ENCODE measurements at places on chromosomes 2 and 18.

- no peak for DNase-seq
Observed at GRCh38 chr18:36241831-36242230, 54.5 kb downstream of the MOCOS start.

DNA sequence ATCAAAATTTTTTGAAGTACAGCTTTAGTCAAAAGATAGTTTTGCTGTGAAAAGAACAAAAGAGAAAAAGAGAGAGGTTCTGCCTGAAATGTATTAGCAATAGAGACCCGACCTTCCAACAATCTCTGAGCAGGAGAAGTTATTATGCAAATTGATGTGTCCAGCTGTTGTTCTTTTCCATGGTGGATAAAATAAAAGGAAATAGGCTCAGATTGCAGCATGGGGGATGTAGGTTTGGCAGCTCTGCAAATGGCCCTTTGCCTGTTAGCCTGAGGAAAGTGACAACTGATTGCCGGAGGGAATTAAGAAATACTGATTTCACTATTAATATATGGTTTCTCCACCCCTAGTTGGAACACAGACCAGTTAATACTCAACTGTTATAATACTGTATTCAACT lies 1283.2 kb upstream of the NXPH2 start:
- no peak for DNase-seq

DNA sequence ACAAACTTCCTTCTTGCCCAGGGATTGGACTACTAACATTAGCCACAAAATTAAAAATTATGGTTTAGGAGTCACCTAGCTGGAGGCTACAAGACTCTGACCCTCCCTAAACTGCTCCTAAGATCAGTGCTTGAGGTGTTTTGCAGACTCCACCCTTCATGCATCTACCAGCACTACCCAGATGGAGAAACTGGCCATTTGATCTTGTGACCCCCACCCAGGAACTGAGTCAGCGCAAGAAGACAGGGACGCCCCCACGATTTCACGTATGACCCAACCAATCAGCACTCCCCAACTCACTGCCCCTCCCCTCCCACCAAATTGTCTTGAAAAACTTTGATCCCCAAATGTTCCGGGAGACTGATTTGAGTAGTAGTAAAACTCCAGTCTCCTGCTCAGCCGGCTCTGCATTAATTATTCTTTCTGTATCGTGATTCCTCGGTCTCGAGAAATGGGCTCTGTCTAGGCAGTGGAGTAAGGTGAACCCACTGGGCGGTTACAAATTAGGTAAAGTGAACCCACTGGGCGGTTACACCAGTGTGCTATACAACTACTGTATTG lies 40.1 kb upstream of the CCDC88A start:
- no peak for DNase-seq

DNA sequence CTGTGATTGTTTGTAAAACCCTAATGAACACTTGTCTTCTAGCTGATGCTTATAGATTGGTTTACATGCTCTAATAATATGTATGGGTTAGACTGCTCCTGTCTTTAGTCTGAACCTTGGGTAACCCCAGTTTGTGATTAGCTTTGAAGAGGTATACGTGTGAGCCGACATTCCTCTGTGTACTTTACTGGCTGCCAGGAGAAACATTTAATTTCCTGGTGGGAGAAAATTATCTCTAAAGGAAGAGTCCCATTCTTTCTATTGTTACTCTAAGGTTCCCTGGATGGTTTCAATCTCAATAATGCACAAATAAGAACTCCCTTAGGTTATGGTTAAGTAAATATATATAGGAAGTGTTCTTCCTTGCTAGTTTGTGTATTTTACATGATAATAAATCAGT lies 143.6 kb upstream of the ZSWIM2 start:
- no peak for DNase-seq

- no peak for DNase-seq
Observed at GRCh38 chr2:221874444-221874843, 302.3 kb upstream of the EPHA4 start.

GRCh38 chr18:61841706-61842105 lies 51.1 kb downstream of the RNF152 start:
- no peak for DNase-seq

GRCh38 chr18:4106407-4107033 lies 348.6 kb downstream of the DLGAP1 start:
- DNase-seq, result peak; percentile 4

DNA sequence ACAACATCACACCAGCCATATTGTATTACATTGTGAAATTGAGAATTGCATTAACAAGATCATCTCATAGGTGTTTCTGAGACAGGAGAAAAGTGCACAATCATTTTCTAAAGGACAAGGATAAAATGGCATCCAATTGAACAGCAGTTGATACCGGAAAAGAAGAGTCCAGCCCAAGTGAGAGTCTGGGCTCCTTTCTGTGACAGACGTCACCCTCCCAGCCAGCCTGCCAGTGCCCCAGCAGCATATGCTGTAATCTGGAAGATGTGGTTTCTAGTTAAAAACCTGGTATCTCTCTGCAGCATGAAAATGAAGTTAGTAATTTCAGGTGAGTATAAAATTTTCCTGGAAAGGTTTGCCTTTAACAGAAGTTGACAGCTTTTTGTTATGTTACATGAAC lies 1531.7 kb upstream of the PIK3C3 start:
- DNase-seq, result no peak

DNA sequence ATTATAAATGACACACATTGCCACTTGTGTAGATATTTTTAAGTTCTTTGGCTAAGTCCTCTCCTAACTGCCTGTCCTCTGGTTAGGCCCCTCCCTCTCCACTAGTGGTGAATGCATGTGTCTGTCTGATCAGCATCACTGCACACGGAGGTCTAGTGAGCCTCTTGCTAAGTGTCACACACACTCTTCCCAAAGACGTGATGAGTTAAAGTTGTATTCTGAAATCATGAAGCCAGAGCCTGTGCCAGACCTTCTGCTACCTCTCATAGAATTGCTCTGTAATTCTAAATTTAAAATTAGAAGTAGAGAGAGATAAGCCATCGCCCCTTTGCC lies 41.3 kb downstream of the RALB start:
- no peak for DNase-seq

DNA sequence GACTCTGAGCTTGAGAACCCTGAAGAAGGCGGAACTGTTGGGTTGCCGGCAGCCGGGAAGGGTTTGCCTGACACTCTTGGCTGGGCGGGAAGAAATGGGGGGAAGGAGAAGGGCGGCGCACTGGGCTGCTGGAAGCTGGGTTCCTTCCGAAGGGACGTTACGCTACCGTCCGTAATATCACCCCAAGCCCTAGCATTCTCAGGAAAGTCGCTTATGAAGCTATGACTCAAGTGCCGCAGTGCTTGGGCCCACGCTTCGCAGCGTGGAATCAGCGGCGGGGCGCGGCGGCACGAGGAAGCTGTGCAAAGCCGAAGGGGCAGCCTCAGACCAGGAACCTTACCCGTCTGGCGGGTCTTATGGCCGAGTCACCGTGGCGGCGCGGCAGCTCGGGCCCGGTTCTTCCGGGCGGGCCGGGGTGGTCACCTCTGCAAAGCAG lies 50.2 kb upstream of the SIGLEC15 start:
- no peak for DNase-seq

- no peak for DNase-seq
Observed at GRCh38 chr2:80244905-80245584, 59.5 kb downstream of the LRRTM1 start.

DNA sequence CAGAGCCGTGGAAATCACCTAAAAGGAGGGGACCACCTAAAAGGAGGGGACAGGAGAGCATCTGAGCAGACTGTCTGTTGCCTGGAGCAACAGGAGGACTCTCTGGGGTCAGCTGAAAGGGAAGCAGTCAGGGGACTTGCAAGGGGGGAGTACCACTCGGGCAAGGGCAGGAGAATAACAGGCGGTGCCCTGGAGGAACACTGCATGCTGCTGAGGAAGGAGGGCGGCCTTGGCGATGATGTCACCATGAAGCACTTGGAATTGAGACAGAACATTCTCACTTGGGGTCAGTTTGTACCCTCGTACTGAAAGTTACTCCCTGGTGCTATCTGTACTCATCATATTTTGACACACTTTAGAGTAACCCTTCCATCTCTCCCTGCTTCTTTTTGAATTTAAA lies 18.4 kb downstream of the SIX3 start:
- DNase-seq, result no peak

GRCh38 chr2:44360749-44361329 lies 455 bp downstream of the PREPL start:
- DNase-seq, result no peak

GRCh38 chr2:143230506-143231253 lies 101.5 kb downstream of the ARHGAP15 start:
- no peak for DNase-seq

- DNase-seq, result no peak
Observed at GRCh38 chr2:96916156-96916630, 46.3 kb upstream of the SEMA4C start.

DNA sequence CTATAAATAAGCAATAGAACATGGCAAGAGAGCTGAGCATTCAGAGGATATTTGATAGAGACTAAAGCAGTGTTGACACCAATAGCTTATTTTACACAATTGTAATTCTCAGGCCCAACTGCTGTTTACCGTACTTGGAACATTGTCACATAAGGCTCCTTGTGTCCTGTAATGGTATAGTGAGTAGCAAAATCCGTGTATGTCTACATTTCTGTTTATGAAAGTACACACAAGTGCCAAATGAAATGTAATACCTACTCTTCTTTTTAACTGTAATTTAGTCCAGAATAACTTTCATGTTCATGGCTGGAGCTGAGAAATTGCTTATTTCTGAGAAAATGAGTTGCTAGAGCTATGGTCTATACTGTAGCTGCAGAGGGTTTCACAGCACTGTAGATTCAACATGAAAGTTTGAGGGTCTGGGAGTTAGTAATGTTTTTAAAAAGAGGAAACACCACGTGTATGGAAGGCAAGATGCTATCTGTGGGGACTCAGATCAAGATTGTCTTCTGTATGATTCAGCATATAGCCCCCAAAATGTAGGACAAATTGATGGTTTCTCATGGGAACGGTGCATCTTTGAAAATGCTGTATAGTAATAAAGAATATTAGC lies 110.2 kb upstream of the NOSTRIN start:
- no peak for DNase-seq

DNA sequence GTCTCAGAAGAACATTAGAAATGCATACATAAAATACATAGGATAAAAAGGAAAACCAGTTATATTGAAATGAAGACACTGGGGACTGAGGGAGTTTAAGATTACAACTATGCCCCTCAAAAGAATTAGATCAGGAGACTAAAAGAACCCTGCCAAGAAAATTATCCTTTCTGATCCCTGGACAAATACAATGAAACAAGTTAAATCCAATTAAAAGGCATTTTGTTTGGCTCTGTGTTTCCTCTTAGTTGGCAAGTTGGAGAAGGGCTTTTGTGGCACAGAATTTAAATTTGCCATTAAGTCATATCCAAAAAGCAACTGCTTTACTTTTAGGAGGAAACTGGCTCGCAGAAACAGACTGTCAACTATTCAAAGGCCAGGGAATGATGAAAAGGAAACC lies 99.1 kb upstream of the CD302 start:
- no peak for DNase-seq

DNA sequence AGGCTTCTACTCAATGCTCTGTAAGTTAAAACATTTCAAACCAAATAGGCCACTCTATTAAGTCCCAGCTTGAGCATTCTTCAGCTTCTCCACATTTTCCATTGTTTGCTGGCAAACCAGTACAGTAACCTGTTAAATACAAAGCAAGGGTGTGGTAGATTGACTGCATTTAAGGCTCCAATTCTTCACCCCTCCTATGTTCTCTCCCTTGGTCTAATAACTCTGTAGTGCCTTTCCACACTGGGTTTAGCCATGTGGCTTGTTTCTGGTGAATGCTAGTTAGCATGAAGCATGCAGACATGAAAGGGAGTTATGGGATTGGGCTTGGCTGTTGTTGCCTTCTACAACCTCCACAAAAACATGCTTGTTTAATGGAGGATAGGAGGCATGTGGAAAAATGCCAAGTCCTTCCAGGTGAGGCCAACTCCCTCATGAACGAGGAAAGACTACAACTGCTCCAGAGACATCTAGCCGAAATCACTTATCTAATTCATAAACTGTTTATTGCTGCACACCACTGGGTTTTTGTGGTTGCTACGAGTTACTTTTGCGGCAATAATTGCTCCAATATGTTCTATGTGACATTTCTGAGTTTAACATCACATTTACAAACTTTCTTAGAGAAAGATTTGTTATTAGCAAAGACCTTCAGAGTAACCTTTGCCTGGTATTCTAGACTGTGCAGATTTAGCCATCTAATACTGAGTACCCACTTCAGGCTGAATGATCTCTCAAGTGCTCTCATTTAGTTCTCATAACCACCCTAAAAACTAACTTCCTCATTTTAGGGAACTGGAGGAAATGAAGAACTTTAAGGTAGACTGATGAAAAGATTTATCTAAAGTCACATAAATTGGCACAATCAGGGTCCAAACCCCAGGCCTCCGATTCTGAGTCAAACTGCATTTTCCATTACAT lies 104.0 kb downstream of the SMAD2 start:
- no peak for DNase-seq

DNA sequence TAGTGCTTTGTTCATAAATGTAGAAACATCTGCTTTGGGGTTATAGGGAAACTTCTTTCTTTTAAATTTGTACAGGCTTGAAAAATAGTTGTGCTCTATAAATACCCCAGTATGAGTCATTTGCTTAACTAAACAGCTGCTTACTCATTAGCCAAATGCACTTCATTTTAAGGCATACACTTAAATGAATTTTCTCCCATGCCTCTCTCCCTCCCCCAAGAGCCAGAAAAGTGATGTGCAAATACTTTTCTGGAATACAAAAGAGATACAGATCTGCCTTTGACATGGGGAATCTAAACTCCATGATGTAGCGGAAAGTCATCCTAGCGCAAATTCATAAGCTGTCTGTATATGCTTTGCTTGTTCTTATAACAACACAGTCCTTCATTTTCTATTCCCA lies 469.4 kb downstream of the DLGAP1 start:
- no peak for DNase-seq

DNA sequence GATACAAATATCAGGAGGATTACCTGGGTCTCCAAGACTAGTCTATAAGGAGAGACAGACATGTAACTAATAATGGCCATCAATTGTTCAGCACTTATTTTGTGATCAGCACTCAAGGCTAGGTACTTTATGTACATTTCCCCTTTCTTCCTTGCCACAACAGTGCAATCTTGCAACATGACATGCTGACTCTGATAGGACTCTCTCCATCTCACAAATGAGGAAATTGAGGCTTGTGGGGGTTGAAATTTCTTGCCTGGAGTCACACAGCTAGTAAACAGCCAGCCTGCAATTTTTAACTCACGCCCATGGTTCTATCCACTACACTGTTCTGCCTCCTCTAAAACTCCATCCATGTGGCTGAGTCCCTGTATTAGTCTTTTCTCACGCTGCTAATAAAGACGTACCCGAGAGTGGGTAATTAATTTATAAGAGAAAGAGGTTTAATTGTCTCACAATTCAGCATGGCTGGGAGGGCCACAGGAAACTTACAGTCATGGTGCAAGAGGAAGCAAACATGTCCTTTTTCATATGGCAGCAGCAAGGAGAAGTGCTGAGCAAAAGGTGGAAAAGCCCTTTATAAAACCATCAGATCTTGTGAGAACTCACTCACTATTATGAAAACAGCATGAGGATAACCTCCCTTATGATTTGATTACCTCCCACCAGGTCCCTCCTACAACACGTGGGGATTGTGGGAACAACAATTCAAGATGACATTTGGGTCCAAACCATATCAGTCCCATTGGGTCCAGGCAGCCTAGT lies 302.4 kb downstream of the PLCL1 start:
- no peak for DNase-seq

Measured in NCI-H1417 treated with DMSO at 0.1 percent for 48 hours (cell line).